ENCODE measurements at places on chromosomes 3 and 15.

GRCh38 chr3:69300296-69300695, 85.6 kb downstream of the FRMD4B start:
- no peak for DNase-seq

DNA sequence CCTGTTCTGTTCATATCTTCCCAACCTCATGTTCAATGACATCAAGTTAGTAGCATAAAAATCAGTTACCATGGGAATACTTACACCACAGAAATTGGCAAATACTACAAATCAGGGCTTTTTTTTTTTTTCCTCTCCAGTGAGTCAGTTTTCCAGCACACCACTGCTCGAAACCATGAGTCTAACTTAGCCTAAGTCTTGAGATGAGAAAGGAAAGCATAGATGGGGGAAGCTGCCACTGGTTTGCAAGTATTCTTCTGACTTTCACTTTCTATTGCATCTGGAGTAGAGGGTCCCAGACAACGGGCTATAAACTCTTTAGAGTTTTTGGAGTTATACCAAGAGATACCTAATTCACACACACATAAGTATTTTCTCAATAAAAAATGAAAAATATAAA, 416.1 kb upstream of the LMCD1 start:
- no peak for DNase-seq

GRCh38 chr3:17738921-17739320, 3.5 kb downstream of the TBC1D5 start:
- peak; percentile 4 for DNase-seq

GRCh38 chr3:184184546-184185230, 1.3 kb upstream of the ABCF3 start:
- DNase-seq, result no peak

- DNase-seq, result no peak
These were observed 832.9 kb upstream of the CFAP20DC start for GRCh38 chr3:59882746-59883145.

DNA sequence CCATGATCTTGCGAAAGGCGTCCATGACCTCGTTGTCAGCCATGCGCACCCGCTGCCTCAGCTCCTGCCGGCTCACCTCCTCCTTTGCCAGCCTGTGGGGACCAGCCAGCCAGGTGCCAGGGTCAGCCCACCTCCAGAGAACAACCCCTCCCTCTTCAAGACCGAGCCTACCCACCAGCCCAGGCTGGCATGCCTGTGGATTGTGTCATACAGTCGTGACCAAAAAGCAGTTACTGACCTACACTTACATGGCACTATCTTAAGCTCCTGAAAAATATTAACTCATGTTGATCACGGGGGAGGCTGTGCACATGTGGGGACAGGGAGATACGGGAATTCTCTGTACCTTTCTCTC, 10.7 kb upstream of the CAMK1 start:
- no peak for DNase-seq

GRCh38 chr3:175057401-175057800, 198.3 kb downstream of the NAALADL2 start:
- DNase-seq, result peak; percentile 4

DNA sequence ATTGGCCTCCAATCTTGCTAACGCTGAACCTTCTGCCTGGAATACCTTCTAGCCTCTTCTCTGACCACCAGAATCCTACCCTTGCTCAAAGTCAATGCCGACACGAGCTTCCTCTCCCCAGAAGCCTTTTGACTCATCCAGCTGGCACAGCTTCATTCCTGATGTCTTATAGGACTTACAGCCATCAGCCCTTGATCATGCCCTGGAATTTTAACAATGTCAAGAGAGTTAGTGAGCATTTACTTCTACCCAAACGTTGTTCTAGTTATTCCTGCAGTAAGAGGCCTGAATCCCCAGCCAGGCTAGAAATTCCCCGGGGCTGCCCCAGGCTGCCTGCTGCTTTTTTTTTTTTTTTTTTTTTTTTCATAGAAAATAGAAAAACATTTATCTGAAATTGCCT, 3.9 kb downstream of the CYP1A2 start:
- DNase-seq, result no peak

GRCh38 chr3:63521657-63522056, 130.8 kb upstream of the SNTN start:
- no peak for DNase-seq

Data from retina (tissue), 1 donor.